ENCODE measurements at places on chromosomes 2 and 18.
A peak's percentile ranks its signal among the peaks of the same experiment; 100 is the strongest.

DNA sequence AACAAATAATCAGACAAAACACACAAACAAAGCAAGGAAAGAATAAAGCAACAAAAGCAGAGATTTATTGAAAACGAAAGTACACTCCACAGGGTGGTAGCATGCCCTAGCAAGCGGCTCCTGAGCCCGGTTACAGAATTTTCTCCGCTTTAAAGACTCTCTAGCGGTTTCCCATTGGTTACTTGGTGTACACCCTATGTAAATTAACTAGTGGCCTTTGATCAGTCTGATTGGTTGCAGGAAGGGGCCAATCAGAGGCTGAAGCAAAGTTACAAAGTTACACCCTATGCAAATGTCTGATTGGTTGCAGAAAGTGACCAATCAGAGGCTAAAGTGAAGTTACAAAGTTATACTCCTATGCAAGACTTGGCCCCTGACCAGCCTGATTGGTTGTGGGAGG is 242.9 kb downstream of the LDLRAD4 start:
- DNase-seq: no peak

DNA sequence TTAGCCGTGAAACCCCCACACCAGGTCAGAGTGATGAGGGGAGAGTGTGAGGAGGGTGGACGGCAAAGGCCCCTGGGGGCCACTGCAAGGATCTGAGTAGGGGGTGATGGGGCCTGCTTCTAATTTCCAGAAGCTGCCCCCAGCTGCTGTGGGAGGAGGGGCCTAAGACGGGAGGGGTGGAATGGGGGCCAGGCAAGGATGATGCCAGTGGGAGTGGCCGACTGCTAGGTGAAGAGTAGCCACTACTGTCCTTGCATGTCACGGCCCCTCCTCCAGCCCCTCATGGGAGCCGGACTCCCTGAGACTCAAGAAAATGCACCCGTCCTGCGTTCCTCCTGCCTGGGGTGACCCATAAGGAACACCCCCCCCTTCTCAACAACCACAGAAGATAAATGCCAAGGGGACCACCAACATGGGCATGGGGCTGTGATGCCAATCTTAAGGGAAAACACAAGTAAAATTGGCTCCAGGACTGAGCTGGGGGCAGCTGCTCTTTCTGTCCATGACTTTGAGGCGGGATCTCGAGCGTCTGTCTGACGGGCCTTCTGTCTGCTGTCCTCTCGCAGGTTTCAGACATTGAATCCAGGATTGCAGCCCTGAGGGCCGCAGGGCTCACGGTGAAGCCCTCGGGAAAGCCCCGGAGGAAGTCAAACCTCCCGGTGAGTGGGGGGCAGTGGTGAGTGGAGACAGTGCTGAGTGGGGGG is 24.2 kb upstream of the PRLH start:
- DNase-seq: no peak

- no peak for DNase-seq
These were observed 136.2 kb downstream of the SP100 start for GRCh38 chr2:230552181-230552580.

DNA sequence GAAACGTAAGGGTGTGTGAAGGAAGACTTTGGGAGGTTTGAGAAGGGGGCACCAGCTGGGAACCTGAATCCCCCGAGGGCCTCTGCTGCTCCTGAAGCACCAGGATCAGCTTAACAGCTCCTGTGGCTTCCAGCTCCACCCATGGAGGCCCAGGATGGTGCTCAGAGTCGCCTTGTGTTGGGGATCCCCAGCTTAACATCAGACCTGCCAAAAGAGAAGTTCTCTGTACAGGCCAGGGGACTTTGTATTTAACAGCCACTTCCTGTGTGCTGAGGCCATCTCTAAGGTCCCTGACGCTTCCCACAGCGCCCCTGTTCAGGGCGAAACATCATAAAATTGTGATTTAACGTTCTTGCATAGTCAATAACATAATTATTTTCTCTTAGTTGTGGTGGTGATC is 77.5 kb downstream of the NCK2 start:
- peak; percentile 43 for DNase-seq

DNA sequence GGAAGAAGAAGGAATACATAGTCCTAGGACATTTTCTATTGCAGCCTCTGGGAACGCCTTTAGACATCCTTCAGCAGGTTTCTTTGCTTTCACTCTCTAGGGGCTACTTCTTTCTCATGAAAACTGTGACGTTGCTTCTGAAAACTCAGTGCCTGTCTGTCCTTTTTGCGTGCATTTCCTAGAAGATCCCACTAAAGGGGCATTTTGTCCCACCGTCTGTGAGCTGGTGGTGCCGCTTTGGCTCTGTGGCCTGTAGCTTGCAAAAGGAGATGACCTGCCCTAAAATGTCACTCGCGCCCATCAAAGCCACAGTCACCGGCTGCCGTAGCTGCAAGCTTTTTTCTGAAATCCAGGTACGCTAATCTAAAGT is 579 bp downstream of the STAT4 start:
- DNase-seq: no peak

DNA sequence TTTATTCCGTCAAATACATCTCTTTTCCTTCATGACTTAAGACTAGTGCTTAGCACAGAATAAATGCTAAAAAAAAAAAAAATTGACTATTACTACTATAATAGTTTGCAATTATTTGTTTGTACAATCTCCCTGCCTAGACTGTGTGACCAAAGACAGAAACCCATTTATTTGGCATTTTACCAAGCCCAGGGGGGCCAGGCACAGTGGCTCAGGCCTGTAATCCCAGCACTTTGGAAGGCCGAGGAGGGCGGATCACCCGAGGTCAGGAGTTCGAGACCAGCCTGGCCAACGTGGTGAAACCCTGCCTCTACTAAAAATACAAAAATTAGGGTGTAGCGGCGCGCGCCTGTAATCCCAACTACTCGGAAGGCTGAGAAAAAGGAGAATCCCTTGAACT is 1.4 kb downstream of the ASB3 start:
- DNase-seq: no peak

DNA sequence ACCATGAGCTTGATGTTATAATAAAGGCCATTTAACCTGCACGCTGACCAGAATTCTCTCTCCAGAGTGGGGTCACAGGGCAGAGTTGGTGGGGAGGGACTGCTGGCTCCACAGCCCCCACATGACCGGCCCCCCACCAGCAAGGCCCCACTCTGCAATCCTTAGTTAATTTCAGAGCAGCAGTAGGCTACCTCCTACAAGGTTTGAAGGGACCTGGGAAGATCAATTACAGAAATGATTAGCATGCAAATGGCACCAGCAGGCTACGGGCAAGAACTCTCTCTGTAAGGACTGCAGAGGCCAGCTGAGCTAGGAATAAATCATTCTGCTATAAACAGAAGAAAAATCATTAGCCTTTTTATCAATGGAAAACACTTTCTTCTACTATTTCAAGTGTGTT is 135.3 kb downstream of the C1D start:
- no peak for DNase-seq

DNA sequence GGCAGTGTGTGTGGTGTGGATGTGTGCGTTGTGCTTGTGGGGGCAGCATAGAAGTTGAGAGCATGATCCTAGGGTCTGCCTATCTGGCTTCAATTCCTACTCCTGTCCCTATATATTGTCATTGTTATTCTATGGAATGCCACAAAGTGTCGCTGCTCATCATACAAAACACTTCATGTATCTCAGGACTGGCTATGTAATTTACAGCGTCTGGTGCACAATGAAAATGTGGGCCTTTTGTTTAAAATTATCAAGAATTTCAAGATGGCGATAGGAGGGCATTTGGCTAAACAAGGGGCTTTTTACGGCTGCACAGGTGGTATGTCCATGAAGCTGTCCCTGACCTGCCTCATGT is 3.4 kb downstream of the SERPINB2 start:
- no peak for DNase-seq

DNA sequence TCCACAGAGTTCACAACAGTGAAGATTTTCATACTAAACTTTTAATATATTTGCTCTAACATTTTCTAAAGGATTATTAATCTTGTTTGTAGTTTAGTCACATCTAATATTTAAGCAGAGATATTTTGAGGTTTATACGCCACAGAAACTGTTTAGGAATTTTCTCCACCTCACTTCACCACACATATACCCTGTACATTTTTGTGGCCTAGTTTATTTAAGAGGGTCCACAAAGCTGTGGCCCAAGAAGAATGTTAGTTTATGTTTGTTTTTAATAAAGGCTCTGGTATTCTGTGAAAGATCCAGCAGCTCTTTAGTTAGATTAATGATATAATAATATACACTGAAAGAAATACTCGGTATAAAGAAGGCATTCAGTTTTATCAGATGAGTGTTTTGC is 132.7 kb upstream of the TTC27 start:
- no peak for DNase-seq

DNA sequence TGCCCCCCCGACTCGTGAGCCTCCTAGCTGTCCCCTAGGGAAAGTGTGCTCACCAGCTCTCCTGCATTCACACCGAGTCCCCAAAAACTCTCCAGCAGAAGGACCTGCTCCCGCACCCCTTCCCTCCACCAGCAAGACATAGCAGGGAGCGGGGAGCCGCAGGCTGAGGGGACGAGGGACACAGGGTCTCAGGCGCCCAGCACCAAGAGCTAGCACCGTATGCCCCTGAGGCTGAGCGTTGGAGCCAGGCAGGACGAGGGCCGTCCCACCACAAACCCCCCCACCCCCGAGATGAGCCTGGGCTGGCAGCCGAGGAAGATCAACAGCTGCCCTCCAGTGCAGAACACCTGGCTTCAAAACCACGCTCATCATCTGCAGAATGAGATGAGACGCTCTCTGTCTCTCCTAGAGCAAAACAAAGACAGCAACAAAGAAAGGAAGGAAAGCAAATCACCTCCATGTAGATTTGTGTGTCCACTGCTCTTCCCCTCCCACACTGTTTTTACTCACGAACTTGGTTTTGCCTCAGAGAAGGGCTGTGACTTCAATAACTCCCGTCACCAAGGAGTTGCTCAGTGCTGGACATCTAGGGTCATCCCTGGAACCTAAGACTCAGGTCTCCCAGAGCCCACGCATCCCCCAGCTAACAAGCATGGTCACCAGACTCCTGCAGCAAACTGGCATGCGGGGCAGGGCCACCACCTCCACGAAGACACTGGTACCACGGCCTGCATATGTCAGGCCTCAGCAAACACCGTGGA is 39.7 kb upstream of the SALL3 start:
- no peak for DNase-seq

GRCh38 chr2:24981411-24982136 is 9.8 kb upstream of the DNAJC27 start:
- no peak for DNase-seq

GRCh38 chr2:216408426-216409290 is 3.6 kb upstream of the SMARCAL1 start:
- no peak for DNase-seq

DNA sequence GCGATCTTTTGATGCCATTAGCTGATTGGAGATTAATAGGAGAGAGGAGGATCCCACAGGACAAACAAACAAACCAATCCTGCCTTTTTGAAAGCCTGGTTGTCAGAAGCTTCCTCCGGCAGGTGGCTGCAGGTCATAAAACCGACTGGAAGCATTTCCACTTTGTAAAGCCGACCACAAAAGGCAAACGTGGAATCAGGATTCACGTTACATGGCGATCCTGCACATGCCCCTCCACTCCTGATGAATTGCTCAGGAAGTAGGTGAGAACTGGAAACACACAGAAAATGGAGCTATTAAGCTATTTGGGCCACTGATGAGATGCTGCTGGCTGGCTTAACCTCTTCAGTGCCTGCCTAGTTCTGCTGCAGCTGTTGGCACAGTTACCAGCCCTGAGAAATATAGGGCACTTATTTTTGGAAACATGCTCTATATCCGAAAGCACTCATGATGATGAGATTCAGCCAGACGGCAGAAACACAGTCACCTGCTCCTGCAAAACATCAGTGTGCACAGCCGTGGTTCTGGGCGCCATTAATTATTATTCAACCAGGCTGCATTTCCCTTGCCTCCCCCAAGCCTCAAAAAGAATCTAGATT is 110.3 kb upstream of the ST6GAL2 start:
- no peak for DNase-seq

DNA sequence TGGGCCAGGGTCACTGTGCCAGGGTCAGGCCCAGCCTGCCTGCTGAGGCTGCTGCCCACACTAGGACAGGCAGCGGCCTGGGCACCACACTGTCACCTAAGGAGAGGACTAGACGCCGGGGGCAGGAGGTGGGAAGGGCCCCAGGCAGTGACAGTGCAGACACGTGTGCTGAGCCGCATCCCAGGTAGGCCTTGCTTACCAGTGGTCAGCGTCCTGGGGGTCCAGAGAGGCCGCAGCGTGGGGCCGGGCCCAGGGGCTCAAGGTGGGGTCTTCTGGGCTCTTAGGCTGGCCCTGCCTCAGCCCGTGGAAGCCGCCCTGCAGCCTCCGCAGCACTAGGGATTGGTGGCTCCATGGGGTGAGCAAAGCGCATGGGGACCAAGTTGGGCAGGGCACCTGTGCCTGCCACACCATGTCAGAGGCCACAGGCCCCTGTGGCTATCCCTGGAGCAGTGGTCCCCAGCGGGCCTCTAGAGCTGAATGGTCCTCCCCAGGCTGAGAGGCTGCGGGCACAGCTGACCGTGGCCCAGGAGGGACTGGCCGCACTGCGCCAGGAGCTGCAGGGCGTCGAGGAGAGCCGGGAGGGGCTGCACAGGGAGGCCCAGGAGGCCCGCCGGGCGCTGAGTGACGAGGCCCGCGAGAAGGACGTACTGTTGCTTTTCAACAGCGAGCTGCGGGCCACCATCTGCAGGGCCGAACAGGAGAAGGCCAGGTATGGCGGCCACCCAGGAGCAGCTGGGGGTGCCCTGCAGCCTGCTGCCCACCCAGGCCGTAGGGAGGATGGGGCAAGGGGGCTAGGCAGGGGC is 35.2 kb upstream of the SNED1 start:
- peak; percentile 16 for DNase-seq

DNA sequence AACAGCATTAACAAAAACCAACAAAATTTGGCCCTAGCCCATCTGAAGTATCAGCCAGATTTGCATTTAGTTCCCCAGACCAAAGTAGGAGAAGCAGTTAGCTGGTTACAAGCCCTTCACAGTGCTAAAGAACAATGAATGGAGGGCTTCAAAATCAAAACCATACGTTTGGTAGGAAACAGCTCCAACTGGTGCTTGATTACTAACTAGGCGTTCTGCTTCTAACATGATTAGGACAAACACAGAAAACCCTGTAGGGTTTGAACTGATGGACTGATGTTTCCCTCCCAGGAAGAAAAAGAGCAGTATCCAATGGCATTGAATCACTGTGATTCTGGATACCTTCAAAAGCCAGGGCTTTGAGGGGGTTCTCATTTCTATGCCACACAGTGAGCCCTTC is 20.5 kb upstream of the STAT4 start:
- no peak for DNase-seq

- no peak for DNase-seq
These were observed 399.3 kb upstream of the MMADHC start for GRCh38 chr2:149986861-149987260.

- DNase-seq: no peak
These were observed 403.3 kb upstream of the FANCL start for GRCh38 chr2:58644451-58644850.

Measured in glutamatergic neuron (in vitro differentiated cells).